ENCODE measurements at places on chromosomes 7 and 10.

DNA sequence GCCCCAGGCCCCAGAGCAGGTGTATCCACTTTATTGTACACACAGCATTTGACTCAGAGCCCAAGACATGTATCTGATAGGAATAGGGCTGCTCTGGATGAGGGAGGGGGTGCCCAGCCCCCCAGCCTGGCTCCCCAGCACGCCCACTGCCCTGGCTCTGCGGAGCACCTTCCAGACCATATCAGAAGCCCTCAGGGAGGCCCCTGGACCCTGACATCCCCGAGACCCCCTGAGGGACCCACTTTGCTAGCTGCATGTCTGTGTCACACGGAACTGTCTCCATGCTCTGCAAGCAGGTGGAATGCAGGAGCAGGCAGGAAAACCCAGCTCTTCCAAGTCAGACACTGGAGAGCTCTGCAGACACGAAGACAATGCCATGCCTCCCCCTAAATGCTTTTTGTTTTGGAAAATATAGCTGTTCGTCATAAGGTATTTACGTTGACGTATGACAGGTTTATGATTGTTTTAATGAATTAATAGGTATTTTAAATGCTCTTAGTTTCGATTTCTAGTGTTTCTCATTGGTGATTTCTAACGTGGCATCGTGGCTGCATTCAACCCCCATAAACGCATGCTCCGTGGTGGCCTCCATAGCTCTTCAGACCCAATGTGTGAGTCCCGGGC is 92.8 kb upstream of the INSIG1 start:
- no peak for DNase-seq

DNA sequence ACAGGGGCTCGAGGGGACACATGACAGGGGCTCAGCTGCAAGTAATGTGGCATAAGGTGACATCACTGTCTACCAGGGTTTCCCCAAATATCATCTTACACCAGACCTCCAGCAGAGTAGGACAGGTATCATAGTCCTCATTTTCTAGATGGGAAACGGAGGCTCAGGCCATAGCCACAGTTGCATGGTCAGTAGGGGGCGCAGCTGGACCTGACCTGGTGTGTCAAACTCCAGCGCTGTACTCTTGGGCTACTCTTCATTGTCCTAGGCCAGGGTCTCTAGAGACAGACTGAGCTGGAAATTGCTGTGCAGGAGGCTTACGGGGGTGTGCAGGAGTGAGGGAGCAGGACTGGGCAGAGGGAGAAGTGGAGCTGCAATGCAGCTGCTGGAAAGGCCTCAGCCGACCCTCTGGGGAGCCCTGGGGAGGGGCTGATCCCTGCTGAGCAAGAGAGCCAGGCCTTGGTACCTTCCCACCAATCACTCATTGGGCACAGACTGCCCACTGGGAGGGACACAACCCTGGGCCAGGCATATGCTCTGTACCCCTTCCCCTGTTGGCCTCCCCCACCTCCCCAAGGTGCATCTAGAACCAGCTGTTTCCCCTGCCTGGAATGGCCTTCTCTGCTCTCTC is 89.9 kb downstream of the CDH23 start:
- DNase-seq, result no peak

- no peak for DNase-seq
Measured at GRCh38 chr7:106017657-106018056, 54.6 kb downstream of the CDHR3 start.

DNA sequence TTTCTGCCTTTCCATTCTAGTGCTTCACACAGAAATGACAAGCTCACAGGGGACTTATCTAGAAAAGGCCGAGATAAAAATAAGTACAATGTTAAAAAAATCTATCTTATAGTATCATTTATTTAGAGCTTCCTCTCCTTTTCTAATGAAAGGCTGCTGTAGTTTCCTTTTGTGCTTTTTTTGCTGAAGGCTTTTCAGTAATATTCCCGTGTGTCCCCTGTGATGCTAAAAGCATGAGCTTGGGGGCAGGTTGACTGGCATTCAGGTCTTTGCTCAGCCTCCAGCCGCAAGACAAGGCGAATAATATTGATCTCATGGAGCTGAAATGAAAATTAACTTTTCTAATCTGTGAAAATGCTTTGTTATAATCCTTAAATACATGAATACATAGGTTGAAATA is 143.0 kb downstream of the ST7 start:
- no peak for DNase-seq

DNA sequence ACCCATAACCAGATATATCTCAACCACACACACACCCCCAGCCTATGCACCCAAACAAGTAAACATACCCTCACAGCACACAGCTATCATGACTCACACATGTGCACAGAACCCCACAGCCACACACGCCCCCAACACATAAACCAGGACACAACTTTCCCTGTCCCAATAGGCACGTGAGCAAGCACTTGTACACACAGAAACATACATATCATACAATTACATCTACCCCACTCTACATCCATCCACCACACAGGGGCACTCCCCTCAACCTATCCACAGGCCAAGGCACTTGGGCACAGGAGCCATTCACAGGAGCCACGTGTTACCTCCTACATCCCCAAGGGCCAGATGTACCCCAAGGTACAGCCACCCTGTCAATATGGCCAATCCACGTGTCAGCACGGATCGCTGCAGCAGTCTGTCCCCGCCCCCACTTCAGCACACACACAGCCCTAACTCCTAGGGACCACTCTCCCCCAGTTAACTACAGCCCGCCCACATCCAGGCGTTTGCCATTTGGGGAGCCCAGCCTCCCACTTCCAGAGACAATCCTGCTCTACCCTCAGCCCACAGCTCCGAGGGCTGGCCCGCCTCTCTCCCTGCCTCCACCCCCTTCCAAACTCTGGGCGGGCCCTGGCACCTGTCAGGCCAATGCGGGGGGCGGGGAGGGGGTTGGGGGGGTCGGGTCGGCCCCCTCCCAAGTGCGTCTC is 163.5 kb downstream of the SH3PXD2A start:
- no peak for DNase-seq

DNA sequence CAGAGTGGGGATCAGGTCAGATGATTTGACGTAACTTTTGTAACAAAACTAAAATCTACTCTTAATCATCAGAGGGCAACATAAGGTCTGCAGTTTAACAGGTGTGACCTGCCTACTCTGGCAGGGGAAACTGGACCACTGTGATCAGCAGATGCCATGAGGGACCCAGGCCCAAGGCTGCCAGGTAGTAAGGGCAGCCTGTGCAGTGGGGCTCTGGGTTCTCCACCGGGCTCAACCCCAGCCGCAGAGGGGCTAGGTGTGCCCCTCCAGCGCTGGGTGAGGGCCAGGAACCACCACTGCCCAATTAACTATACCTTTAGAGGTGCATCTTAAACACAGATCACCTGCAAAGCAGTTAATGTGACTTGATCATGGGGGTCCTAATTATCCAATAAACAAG is 17.6 kb downstream of the AKR1B1 start:
- no peak for DNase-seq

GRCh38 chr7:75617634-75618234 is 121.0 kb downstream of the HIP1 start:
- peak; percentile 43 for DNase-seq

DNA sequence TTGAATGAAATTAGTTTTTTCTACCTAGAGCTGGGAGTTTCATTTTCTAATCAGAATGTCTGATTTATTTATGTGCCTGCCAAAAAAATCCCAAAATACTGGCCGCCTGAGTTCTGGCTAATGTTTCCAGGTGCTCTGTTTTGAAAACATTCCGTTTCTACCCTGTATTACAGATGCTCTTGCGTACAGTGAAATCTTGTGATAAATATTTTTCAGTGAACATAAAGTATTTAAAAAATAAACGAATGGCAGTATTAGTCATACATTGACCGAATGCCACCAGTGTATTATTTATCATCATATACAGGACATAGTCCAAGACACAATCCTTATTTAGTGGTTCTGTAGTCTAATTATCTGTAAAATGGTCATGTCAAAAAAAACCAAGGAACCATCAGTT is 102.8 kb downstream of the KAT6B start:
- DNase-seq, result no peak

DNA sequence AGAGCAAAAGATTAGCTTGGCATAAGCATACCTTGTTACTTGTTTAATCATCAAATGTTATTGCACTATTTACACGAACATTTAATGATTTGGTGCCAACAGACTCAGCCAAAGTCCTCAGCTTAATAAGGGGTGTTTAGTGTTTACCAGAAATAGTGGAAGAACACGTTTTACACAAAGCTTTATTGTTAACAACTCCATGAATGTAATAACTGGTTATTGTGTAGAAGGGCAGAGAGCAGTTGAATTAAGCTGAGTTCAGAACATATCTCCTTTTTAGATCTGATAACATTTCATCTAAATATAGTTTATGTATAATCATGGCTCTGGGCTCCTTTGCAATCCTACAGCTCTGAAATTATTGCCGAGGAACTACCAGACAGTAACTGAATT is 99.1 kb downstream of the CABCOCO1 start:
- DNase-seq, result no peak

DNA sequence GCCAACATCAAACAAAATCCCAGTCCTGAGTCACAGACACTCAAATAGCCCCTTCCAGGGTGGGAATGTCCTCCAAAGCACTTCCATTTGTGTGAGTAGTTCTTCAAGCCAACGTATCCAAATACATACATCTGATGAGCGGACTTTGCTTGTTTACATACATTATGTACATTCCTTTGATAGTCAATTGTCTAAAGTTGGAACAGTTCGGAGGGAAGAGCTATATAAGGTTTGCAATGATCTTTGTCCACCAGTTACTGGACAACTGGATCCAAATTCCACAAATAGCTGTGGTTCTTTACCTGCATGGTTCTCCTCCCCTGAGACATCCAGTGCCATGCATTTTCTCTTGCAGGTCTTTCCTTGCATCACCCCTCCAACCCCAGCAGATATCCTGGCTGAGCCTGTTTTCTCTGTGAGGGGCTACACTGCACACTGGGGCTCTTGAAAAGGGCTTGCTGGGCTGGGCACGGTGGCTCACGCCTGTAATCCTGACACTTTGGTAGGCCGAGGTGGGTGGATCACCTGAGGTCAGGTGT is 4.7 kb upstream of the MGMT start:
- DNase-seq, result no peak

- DNase-seq, result no peak
Measured at GRCh38 chr7:2862831-2863361, 18.8 kb upstream of the GNA12 start.

- DNase-seq, result no peak
Measured at GRCh38 chr7:51314726-51315125, 1.9 kb downstream of the COBL start.

GRCh38 chr7:44572771-44573170 is 937 bp downstream of the DDX56 start:
- DNase-seq, result no peak

DNA sequence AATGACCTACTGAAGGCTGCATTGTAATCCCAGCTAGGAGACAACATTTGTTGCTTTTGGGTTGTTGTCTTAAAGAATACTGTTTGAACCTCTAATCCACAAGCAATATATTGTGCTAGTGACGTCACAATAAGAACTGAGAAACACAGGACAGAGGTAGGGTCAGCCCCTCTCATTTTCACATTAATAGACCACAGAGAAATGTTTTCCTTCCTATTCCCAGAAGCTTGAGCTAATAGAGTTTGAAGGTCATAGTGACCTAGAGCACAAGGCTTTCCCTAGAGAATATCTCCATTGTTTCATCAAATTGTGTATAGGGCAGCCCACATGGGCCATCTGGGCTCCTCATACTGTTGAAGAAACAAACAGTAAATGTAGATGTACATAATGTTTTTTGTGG is 300.9 kb upstream of the AKR1E2 start:
- DNase-seq, result no peak

DNA sequence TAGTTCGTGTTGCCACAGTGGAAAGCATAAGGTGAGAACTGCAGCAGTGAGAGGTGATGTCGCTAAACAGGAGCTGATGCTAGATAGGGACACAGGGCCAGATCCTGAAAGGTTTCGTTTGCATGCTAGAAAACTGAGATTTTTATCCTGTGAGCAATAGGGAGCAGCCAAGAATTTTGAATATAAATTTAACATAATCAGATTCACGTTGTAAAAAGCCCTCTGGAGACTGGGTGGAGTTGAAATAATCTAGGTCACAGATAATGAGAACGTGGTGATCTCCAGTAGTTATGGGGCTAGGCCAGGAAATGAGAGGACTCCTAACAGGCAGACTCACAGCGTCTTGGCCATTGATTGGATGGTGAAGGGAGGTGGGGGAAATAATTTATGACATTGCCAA is 92.1 kb upstream of the IMMP2L start:
- DNase-seq, result no peak

DNA sequence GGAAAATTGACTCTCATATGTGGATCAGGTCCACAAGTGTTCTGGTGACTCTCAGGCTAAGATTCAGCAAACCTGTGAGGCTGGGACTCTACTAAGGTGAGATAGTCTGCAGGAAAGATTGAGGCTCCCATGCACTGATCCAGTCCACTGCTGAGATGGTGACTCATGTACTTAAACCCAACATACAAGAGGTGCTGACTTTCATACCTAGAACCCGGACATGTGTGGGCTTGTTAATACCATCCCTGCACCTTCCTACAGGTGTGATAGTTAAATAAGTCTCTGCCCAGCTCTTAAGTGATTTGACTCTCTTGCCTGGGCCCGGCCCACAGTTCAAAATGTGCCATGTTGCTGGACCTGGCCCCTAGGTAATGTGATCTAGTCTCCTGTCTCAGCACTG is 27.1 kb upstream of the ZNF107 start:
- DNase-seq, result no peak

DNA sequence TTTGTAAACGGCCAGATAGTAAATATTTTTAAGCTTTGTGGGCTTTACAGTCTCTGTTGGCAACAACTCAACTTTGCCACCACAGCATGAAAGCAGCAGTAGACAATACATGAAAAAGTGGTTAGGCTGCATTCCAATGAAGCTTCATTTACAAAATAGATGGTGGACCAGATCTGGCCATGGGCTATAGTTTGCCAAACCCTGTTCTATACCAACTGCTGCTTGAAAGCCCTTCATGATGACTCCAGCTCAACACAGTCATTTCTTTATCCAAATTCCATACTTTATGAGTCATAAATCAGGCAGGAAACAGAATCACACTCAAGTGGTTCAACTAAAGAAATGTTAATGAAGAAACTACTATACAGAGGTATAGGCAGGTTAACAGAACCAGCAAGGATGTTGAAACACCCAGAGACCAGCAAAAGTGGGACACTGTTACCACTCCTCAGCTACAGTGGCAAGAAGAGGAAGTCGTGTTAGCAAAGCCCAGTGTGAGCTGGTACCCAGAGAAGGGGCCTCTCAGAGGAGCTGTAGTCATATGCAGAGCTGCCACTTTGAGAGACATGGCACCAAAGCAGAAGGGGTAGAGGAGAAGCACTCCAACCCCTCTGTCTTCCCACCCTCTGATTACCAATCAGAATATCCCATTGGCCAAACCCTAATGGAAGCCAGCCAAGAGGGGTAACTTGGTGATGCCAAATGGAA is 72.5 kb downstream of the PRLHR start:
- no peak for DNase-seq

GRCh38 chr7:28140979-28141378 is 39.6 kb downstream of the JAZF1 start:
- DNase-seq, result no peak

All from AG09309 (cell line).